ENCODE measurements at places on chromosomes 16 and 17.

DNA sequence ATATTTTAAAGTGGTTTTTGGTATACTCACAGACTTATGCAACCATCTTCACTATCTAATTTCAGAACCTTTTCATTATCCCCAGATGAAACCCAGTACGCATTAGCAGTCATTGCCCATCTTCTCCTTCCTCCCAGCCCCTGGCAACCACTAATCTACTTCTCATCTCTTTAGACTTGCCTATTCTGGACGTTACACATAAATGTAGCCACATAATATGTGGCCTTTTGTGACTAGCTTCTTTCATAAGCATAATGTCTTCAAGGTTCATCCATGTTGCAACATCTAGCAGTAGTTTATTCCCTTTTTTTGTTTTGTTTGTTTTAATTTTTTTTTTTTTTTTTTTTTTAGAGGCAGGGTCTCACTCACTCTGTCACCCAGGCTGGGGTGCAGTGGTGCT lies 28.5 kb upstream of the C17orf107 start:
- no peak for DNase-seq

DNA sequence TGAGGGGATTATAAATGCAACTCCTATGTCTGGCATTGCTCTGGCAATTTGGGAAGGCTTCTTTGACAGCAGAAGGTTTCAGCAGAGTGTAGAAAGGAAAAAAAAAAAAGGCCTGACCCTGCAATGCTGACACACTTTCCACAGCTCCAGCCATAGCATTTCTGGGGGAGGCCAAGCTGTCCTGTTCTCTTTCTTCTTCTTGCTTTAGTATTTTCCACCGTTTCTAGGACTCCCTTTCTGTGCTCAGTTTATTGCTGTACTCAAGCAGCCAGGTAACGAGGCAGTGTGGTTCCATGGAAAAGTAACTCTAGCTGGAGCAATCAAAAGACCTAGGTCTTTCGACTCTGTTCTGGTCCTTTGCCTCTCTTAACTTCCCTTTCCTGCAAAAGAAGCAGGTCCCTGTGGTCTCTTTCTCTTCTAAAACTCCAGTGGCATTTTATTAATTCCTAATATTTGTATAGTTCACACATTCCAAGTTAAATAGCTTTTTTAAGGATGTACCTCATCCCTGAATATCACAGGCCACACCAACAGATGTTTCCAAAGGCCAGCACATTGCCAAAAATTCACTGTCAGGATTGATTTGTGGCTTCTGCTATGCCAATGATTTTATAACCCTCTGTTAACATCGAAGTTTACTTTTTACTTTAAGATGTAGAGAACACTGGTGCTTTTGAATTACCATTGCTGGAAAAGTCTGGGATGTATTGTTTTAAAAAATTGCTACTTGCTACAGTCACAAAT lies 90.3 kb upstream of the BCAR1 start:
- no peak for DNase-seq

DNA sequence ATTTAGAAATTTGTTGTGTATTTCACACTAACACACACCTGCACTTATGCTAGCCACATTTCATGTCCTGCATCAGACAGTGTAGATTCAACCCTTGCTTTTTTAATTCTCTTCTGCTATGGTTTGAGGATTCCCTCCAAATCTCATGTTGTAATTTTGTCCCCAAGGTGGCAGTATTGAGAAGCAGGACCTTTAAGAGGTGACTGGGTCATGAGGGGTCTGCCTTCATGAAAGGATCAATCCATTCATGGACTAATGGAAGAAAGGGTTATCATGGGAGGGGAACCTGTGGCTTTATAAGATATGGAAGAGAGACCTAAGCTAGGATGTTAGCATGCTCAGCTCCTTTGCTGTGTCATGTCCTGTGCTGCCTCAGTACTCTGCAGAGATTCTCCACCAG lies 1032.2 kb downstream of the CDH11 start:
- DNase-seq: no peak

DNA sequence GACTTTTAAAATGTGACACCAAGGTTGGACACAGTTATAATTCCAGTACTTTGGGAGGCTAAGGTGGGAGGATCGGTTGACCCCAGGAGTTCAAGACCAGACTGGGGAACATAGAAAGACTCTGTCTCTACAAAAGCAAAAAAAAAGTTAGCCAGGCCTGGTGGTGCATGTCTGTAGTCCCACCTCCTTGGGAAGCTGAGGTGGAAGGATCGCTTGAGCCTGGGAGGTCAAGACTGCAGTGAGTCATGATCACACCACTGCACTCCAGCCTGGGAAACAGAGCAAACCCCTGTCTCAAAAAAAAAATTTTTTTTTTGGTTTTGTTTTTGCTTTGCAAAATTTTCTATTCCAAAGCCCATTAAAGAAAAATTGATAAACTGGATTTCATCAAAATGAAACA lies 281.4 kb downstream of the BCAS3 start:
- no peak for DNase-seq

DNA sequence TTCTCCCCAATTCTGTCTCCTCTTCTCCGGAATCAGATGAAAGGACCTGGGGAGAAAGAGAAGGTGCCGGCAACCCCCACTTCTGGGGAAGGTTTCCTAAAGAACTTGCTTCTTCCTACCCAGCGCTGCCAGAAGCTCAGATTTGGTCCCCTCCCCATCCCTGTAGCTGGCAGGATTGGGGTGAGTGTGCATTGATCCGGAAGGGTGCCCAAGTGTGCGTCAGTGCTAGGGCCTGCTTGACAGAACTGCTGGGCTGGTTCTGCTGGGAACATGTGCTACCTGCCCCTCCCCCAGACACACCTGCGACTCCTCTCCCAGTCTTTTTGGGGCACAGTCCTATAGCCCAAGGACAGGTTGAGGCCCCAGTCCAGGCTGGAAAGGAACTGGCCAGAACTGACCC lies 3.3 kb downstream of the ARL4D start:
- no peak for DNase-seq
